ENCODE measurements at places on chromosomes 6 and 20. TPM values are rescaled to one million over a fixed set of nuclear protein-coding genes. Genes with fewer than 3 reads are reported as not detected.

BMP5 gene
- not detected for total RNA-seq

PEX3 gene
- 17.9 TPM for total RNA-seq

GRCh38 chr6:74249658-74250057 lies 553.7 kb downstream of the CD109 start:
- no peak for DNase-seq

ZBP1 gene
- total RNA-seq: not detected

GRCh38 chr6:36319436-36319762 lies 17.3 kb downstream of the BNIP5 start:
- no peak for DNase-seq

All from osteocyte (in vitro differentiated cells).